ENCODE measurements at places on chromosomes 12 and 14.

- DNase-seq = no peak
Observed at GRCh38 chr12:123879101-123879500, 93.5 kb downstream of the CCDC92 start.

GRCh38 chr14:104436741-104437701, 142.5 kb upstream of the C14orf180 start:
- DNase-seq = peak; percentile 60

GRCh38 chr12:94435511-94435927, 24.1 kb downstream of the CEP83 start:
- no peak for DNase-seq

- no peak for DNase-seq
Observed at GRCh38 chr12:119835068-119835467, 42.1 kb downstream of the CIT start.

DNA sequence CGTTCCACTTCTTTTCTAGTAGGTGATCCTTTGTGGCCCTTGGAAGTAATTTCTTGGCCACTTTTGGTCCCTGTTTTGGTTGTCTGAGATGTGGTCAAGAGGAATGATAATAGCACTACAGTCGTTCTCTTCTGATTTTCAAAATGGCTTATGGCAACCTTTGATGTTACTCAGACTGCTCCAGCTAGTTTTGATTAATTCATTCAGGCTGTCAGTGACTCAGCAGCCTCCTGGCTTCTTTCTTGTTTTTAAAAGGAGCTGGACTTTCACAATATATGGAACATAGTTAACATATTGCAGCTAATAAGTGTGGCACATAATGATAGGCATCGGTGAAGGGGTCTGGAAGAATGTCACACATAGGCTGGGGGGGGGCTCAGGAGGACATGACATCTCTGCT, 47.3 kb downstream of the WDR20 start:
- no peak for DNase-seq

- DNase-seq = no peak
Observed at GRCh38 chr12:124761871-124762270, 101.8 kb downstream of the SCARB1 start.

- no peak for DNase-seq
Observed at GRCh38 chr12:91622037-91622436, 439.4 kb upstream of the DCN start.

DNA sequence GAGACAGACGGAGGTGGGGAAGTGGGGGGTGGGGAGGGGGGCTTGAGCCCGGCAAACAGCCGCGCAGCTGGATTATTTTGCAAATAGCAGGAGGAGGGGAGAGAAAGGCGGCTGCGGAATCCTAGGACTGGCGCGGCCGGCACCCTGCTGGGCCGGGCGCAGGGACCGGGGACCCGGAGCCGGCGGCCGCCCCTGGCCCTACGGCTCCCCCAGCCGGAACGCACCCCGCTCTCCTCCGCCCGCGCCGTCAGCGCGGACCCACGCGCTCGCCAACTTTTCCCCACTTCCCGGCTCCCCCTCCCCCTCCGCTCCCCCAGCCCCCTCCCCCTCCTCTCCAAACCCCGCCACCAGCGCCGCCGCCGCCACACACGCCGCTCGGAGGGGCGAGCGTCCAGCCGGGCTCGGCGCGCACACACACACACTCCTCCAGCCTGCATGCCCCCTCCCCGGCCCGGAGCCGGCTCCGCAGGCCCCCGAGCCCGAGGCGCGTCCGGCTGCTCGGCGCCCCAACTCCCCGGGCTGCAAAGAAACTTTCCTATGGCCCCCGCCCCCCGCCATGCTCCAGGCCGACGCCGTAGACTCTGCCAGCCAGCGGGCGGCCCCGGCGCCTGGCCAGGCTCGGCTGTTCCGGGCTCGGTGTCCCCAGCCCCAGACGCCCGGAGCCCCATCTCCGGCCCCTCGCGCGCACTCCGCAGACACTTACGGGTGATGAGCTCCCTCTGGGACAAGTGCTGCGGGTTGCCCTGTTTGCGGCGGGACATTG, 1.4 kb downstream of the BCL11B start:
- DNase-seq = peak; percentile 39

- DNase-seq = no peak
Observed at GRCh38 chr14:37063467-37064240, 108.8 kb downstream of the SLC25A21 start.

Data from NCI-H526 treated with DMSO at 0.1 percent for 48 hours (cell line).